ENCODE measurements at places on chromosomes 16 and 17.

DNA sequence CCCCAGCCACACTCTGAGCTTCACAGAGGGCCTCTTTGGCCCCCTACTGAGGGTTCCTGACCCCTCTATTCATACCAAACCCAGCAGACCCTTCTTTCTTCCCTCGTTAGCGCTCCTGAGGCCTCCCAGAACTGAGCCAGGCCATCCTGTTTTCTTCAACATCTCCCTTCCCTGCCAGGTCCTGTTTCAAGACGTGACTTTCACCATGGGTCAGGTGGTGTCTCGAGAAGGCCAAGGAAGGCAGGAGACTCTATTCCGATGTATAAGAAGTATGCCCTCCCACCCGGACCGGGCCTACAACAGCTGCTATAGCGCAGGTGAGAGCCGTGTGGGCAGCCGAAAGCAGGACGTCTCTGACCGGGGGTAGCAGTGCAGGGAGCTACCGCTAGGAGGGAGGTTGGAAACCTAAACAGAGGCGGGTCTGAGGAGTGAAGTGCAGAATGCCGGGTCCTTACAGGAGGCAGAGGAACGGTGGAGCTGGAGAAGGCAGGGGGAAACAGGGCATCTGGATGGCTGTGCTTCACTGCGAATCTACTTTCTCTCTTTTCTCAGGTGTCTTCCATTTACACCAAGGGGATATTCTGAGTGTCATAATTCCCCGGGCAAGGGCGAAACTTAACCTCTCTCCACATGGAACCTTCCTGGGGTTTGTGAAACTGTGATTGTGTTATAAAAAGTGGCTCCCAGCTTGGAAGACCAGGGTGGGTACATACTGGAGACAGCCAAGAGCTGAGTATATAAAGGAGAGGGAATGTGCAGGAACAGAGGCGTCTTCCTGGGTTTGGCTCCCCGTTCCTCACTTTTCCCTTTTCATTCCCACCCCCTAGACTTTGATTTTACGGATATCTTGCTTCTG lies 1.3 kb upstream of the SENP3 start:
- H3K27me3 ChIP-seq: no peaks in the 10 kb centered on the region
- peak; percentile 76 for DNase-seq
- H3K4me3 ChIP-seq: peak overlapping the region; percentile 97

DNA sequence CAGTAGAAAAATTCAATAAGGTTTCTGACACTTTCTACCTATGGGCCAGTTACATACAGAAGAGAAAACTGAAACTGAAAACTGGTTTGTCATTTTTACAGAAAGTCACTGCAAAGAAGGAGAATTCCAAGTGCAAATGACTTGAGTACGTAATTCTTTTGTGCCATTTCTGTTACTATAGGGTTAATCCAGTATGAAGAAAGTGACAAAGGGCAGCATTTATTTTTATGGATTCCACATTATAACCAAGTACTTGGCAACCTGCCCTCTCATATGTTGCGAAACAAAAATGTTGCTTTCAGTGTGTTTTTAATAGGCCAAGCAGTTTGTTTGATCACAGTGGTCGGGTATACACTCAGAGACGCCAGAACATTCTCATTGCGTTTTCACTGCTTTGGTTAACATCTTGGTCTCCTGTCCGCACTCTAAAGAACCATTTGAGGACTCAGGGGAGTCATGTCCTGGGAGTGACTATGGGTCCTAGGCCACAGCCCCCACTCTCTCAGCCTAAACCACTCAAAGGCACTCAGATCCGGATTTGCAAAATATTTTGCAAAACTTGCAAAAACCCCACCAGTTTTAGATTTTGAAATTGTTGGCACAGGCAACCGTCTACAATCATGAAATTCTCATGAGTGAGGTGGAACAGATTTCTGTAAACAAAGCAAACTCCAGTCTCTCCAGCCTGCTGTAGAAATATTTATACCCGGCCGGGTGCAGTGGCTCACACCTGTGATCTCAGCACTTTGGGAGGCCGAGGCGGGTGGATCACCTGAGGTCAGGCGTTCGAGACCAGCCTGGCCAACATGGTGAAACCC lies 15.4 kb upstream of the HELZ start:
- no peaks in the 10 kb centered on the region for H3K4me1 ChIP-seq
- H3K36me3 ChIP-seq: no peaks in the 10 kb centered on the region
- peak overlapping the region; percentile 49 for H3K27ac ChIP-seq
- DNase-seq: peak; percentile 31
- no peaks in the 10 kb centered on the region for H3K27me3 ChIP-seq

DNA sequence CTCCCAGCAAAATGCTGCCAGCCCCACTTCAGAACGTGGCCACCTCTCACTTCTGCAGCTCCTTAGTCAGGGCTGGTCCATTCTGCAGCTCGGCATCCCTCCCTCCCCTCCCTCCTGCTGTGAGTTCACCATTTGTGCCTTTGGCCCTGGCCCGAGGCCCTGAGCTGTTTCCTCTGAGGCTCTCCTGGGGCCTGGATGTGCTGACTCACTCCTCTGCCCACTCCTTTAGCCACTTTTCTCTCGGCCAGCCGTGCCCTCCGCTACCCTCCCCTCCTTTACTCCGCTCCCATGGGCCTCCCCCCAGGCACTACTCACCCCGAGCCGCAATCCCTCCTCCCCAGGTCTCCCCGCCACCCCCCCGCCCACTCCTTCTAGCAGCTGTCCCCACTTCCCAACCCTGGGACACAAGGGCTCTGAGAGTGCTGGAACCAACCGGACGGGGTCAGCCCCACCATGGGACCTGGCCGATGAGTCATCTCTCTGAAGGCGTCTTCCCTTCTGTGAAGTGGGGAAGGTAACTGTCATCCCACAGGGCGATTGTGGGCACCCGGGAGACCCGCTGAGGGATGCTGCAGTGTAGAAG lies 11.5 kb downstream of the KCNG4 start:
- peaks cover 15% of the 10 kb centered on the region for H3K4me1 ChIP-seq
- H3K27me3 ChIP-seq: no peaks in the 10 kb centered on the region
- H3K4me3 ChIP-seq: no peak overlapping the region
- DNase-seq: peak; percentile 73

DNA sequence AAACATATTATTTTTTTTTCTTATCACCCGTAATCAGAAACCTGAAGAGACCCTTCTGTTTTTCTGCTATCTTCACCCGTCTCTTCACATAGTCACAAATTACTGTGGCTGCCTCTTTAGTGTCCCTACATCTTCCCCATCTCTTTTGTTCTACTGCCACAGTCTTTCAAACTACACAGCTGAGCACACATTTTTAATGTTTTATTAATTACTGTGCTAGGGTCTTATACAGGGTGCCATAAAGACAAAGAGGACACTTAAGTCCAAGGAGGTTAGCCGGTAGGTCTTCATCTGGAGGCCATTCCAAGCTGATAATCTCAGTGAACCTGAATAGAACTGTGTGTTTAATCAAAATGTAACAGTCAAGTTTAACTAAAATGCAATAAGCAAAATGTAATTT lies 20.7 kb downstream of the CNTNAP4 start:
- DNase-seq: no peak
- no peak overlapping the region for H3K4me3 ChIP-seq
- no peaks in the 10 kb centered on the region for H3K36me3 ChIP-seq
- H3K4me1 ChIP-seq: no peaks in the 10 kb centered on the region
- no peaks in the 10 kb centered on the region for H3K27me3 ChIP-seq

DNA sequence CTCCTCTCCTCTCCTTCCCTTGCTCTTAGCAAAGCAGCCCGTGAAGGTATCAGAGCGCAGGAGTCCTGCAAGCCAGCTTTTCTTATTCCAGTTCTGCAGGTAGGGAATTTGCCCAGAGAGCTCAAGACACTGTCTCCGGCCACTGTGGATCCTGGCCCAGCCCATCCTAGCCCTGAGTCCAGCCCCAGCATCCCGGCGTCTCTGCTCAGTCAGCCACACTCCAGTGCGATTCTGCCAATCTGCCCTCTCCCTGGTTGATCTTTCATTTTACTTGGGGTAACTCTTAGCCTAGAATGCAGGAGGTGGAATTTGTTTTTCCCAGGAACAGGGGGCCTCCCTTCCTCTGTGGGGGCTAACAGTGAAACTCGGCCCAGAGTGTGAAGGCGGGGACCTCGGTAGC lies 176.9 kb upstream of the GSE1 start:
- DNase-seq: no peak
- no peak overlapping the region for H3K27ac ChIP-seq
- H3K36me3 ChIP-seq: no peaks in the 10 kb centered on the region

GRCh38 chr17:52237151-52237550 lies 78.6 kb upstream of the CA10 start:
- DNase-seq: no peak
- H3K4me3 ChIP-seq: no peak overlapping the region
- no peaks in the 10 kb centered on the region for H3K36me3 ChIP-seq
- no peak overlapping the region for H3K27ac ChIP-seq
- no peaks in the 10 kb centered on the region for H3K4me1 ChIP-seq

GRCh38 chr16:57576429-57576870 lies 34.0 kb downstream of the ADGRG5 start:
- no peaks in the 10 kb centered on the region for H3K4me1 ChIP-seq
- H3K4me3 ChIP-seq: no peak overlapping the region
- H3K27ac ChIP-seq: no peak overlapping the region
- no peaks in the 10 kb centered on the region for H3K36me3 ChIP-seq

GRCh38 chr17:31067691-31068184 lies 27.0 kb upstream of the NF1 start:
- H3K27me3 ChIP-seq: no peaks in the 10 kb centered on the region
- no peak overlapping the region for H3K4me3 ChIP-seq
- H3K36me3 ChIP-seq: no peaks in the 10 kb centered on the region

DNA sequence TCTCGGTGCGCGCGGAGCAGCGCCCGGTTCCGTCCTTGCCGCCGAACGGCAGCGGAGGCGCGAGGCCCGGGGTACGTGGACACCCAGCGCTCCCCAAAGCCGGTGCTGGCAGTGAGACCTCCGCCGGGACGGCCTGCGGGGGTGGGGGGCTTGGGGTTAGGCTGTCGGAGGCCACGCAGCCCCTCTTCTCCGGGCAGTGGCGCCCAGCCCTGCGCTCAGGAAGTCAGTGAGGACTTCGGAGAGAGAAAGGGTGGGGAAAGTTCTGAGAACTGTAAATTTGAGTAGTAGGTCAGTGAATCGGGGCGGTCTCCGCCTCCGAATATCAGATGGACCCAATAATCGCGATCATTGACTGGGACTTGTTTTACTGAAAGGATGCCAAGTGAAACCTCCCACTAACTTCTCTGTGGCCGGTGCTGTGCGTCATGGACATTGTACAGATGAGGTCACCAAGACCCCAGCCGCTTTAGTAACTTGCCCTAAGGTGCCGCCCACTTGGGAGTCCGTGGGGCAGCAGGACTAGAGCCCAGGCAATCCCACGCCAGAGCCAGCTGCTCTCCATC lies 468 bp downstream of the IL4R start:
- H3K27ac ChIP-seq: peak overlapping the region; percentile 98
- H3K36me3 ChIP-seq: no peaks in the 10 kb centered on the region
- H3K27me3 ChIP-seq: no peaks in the 10 kb centered on the region
- H3K4me1 ChIP-seq: peaks cover 4% of the 10 kb centered on the region
- peak overlapping the region; percentile 67 for H3K4me3 ChIP-seq
- DNase-seq: peak; percentile 73

GRCh38 chr16:67528870-67529581 lies 397 bp downstream of the RIPOR1 start:
- peak overlapping the region; percentile 73 for H3K4me3 ChIP-seq
- H3K27me3 ChIP-seq: no peaks in the 10 kb centered on the region
- peaks cover 40% of the 10 kb centered on the region for H3K4me1 ChIP-seq
- peak overlapping the region; percentile 97 for H3K27ac ChIP-seq
- peak; percentile 61 for DNase-seq
- H3K36me3 ChIP-seq: no peaks in the 10 kb centered on the region

DNA sequence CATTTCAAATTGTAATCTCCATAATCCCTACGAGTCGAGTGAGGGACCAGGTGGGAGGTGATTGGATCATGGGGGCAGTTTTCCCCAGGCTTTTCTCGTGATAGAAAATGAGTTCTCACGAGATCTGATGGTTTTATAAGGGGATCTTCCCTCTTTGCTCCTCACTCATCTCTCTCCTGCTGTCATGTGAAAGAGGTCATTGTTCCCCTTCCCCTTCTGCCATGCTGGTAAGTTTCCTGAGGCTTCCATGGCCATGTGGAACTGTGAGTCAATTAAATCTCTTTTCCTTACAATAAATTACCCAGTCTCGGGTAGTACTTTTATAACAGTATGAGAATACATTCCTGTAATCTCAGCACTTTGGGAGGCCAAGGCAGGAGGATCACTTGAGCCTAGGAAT lies 76.7 kb upstream of the MARCHF10 start:
- H3K27ac ChIP-seq: no peak overlapping the region
- no peaks in the 10 kb centered on the region for H3K27me3 ChIP-seq
- DNase-seq: no peak
- H3K36me3 ChIP-seq: no peaks in the 10 kb centered on the region
- no peaks in the 10 kb centered on the region for H3K4me1 ChIP-seq

DNA sequence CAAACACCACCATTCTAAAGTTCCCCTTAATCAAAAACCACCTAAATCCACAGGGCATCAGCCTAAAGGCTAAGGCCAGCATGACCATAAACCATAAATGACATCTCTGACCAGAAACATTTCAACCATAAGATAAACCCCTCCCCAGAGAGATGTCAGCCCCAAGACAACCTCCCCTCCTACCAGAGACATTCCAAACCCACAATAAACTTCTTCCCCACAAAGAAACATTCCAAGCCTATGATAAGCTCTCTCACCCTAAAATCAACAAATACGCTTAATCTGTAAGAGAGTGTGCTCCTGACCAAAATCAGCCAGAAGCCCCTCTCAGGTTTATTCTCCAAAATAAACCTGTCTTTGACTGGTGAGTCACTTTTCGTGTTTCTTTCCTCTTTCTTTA lies 54.8 kb downstream of the SLFN5 start:
- H3K4me1 ChIP-seq: no peaks in the 10 kb centered on the region
- no peaks in the 10 kb centered on the region for H3K36me3 ChIP-seq
- H3K27me3 ChIP-seq: no peaks in the 10 kb centered on the region
- no peak overlapping the region for H3K4me3 ChIP-seq

GRCh38 chr17:46009681-46010596 lies 10.9 kb downstream of the STH start:
- no peaks in the 10 kb centered on the region for H3K27me3 ChIP-seq
- H3K4me3 ChIP-seq: no peak overlapping the region
- H3K4me1 ChIP-seq: no peaks in the 10 kb centered on the region

GRCh38 chr17:64002658-64003525 lies 4.7 kb downstream of the PRR29 start:
- peak overlapping the region; percentile 79 for H3K27ac ChIP-seq
- no peaks in the 10 kb centered on the region for H3K27me3 ChIP-seq
- peaks cover 25% of the 10 kb centered on the region for H3K36me3 ChIP-seq
- peaks cover 40% of the 10 kb centered on the region for H3K4me1 ChIP-seq
- no peak overlapping the region for H3K4me3 ChIP-seq

GRCh38 chr17:59366773-59367656 lies 35.6 kb downstream of the YPEL2 start:
- H3K36me3 ChIP-seq: peaks cover 3% of the 10 kb centered on the region
- H3K27me3 ChIP-seq: no peaks in the 10 kb centered on the region
- peak overlapping the region; percentile 9 for H3K4me3 ChIP-seq
- H3K27ac ChIP-seq: peak overlapping the region; percentile 90

- H3K27ac ChIP-seq: no peak overlapping the region
- H3K4me1 ChIP-seq: no peaks in the 10 kb centered on the region
- H3K4me3 ChIP-seq: no peak overlapping the region
- H3K27me3 ChIP-seq: no peaks in the 10 kb centered on the region
- DNase-seq: no peak
Observed at GRCh38 chr17:27811961-27812360, 11.6 kb upstream of the NOS2 start.
